ENCODE measurements at places on chromosomes 3 and 15.

DNA sequence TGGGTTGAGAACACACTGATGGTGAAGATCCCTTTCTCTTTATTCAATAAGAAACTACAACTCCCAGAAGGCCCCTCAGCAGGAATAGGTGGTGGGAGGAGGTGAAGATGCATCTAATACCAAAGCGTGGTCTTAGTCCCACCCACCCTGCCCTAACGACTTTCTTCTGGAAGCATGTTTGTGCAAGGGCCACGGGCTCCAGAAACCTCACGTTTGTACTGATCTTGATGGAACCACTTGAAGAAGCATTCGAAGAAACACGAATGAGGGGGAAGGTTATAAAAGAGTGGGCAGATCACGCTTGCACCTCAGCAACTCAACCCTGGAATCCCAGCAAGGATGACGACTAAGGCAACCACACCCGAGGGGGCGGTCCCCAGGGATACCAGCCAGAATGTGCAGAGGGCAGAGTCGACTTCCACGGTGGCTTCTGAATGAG lies 10.6 kb upstream of the SLC25A36 start:
- no peak for DNase-seq

DNA sequence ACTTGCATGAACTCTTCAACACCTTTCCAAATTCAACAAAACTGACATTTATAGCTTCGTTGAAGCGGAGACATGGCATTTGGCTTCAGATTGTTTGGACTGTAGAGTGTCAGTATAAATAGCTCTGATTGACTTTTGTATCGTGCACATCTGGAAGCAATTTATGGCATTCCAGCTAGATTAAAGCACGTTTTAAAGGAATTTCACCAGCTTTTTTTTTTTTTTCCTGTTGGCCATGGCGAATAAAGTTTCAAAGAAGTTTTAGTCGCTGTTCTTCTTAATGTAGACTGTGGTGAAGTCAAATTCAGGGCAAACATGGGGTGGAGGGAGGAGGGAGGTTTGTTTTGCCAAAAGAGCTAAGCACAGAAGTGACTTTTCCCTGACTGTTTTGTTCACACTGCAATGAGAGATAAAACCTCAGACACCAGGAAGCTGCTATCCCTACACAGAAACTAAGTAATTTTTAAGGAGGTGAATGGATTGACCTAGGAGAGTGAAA lies 391.0 kb upstream of the RARB start:
- no peak for DNase-seq

DNA sequence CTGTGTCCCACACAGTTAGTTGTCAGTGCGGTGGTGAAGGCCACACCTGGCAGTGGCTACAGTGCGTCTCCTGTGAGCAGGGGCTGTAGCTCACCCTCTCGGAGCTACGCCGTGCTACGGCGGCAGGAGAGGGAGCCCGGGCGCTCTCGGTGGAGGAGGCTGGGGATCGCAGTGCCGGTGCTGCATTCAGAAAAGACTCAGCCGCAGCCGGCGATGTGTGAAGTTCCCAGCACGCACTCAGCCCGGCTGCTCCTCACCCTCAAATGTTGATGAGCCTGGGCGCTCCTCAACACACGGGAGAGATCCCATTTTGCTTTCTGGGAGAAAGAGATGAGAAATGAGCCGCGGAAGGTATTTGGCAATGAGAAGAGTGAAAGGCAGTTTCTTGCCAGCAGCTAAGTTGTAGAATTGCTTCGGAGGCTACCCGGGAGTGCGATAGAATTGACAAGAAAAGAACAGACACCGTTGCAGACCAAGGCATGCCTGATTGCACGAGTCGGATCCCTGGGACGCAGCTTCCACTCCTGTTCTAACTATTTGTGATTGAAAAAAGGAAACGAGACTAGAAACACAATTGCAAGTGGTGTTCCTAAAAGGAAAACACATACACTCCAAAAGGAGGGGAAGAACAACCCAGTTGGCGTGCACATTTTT lies at the start of gene UNC13C:
Gene UNC13C, plus strand, starts transcription at position 189 of the 654 bp plus-strand sequence. CDS start 34,463 bp downstream, outside the sequence.
- no peak for DNase-seq

GRCh38 chr3:63193647-63194046 lies 84.5 kb upstream of the SYNPR start:
- no peak for DNase-seq

DNA sequence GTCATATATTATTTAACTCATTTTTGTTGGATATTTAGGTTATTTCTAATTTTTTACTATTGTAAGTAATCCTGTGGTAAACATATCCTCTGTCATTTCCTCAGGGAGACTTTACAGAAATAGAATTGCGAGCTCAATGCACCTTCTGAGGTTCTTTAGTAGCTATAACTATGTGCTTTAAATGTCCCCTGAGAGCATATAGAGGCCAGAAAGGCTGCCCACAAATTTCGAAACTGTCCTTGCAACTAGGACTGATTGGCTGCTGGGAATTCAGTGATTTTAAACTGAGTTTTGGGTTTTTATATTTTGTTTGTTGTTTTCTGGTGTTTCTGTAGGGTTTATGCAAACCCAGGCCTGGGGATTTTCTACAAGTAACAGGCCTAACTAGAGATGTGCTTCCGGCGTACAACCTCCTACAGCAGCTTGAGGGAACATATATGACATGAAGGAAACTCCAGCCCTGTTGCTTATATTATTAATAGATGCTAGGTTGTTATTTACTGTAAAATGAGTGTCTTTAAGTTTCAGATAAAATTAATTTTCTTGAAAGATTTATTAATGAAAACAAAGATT lies 29.1 kb upstream of the P4HTM start:
- no peak for DNase-seq

- no peak for DNase-seq
These were observed 353.6 kb upstream of the ZNF717 start for GRCh38 chr3:76138921-76139320.
